ENCODE measurements at places on chromosomes 1 and 21.
A peak's percentile ranks its signal among the peaks of the same experiment; 100 is the strongest.

DNA sequence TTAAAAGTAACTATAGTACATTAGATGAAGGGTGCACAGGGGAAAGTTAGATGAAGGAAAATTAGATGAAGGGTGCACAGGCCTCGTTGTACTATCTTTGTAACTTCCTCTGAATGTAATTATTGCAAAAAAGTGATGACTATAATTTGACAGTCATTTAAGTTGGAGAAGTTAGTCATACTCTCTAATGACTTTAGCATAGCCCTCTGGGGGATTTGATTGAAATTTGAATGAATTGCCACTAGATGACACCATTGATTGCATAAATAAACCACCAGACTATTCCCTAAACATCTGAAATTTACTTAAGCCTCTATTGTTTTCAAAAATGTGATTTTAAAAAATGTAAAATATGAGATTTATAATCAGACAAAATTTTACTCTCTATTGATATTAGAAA is 102.6 kb downstream of the TPR start:
- DNase-seq: peak; percentile 20

DNA sequence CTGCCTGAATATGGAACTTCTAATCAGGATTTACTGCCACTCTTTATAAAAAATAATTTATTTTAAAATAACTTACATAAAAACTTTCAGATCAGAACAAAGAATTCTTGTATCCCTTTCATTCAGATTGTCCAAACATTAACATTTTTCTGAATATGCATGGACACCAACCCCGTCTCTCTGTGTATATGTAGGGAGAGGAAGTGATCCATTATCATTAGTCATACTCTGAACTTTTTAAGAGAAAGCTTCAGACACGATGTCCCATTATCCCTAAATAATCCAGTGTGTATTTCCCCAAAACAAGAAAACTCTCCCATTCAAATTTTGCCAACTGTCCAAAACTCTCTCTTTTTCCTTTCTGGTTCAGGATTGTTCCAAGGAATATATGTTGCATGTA is 122.3 kb upstream of the CXADR start:
- DNase-seq: no peak

DNA sequence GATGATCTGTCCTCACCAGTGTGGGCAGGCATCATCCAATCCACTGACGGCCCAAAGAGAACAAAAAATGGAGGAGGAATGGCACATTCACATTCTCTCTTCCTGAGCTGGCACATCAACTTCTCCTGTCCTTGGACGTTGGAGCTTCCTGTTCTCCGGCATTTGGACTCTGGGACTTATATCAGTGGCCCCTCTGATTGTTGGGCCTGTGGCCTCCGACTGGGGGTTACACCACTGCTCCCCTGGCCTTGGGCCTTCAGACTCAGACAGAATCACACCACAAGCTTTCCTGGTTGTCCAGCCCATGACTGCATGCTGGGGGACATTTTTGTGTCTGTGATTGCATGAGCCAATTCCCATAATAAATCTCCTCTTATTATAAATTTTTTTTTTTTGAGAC is 20.1 kb downstream of the IFNLR1 start:
- DNase-seq: no peak

DNA sequence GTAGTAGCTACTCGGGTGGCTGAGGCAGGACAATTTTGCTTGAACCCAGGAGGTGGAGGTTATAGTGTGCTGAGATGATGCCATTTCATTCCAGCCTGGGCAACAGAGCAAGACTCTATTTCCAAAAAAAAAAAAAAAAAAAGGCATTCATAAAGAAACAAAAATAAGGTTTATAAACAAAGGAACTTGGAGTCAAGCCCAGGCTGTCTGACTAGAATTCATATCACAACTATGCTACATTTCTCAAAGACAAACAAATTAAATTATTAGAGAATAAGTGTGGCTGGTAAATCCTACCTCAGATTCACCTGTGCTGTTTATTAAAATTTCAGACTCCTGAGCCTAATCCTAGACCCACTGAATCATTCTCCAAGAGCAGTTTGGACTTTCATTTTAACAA is 4.2 kb downstream of the GCLM start:
- DNase-seq: no peak

DNA sequence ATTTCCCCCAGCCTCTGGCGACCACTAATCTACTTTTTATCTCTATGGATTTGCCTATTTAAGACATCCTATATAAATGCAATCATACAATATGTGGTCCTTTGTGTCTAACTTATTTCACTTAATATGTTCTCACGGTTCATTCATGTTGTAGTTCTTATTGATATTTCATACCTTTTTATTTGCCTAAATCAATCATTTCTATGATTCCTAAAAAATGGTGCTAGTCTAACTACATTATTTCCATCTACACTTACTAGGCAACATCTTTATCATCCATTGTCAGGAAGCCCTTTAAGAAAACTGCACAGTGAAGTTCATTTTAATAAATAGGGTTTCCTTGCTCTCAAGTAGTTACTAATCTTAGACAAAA is 380 bp upstream of the FBXO28 start:
- no peak for DNase-seq

Data from activated CD4-positive, alpha-beta T cell treated with anti-CD3 and anti-CD28 coated beads, Interleukin-2, Interleukin-6, amounts not matched to agents 100 ng/mL and 50 ng/mL, durations not matched to agents 16 hours and 8 hours (primary cell).